ENCODE measurements at places on chromosomes 12 and 14.

DNA sequence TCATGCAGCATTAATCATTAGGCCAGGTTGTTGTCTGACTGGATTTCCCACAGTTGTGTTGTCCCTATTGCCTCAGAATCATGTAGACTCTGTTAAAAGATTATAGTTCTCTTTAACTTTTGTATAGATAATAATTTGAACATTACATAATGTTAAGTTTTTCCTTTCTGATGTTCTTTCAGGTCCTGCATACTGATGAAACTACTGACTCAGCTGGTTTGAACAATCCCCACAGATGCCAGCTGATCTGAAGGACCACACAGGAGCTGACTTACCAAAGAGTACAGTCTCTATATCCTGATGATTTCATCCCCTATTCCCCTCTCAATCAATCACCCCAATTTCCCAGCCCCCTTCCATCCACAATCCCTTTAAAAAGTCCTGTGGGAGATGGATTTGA is 341.2 kb upstream of the MGAT4C start:
- DNase-seq, result no peak

GRCh38 chr12:52949413-52950331 is 754 bp downstream of the KRT18 start:
- DNase-seq, result peak; percentile 7

GRCh38 chr12:19688532-19688931 is 249.2 kb downstream of the AEBP2 start:
- DNase-seq, result no peak

GRCh38 chr14:32667791-32668190 is 270.9 kb upstream of the NPAS3 start:
- no peak for DNase-seq

- peak; percentile 66 for DNase-seq
Observed at GRCh38 chr12:51905471-51906429, 1.6 kb upstream of the ACVRL1 start.

DNA sequence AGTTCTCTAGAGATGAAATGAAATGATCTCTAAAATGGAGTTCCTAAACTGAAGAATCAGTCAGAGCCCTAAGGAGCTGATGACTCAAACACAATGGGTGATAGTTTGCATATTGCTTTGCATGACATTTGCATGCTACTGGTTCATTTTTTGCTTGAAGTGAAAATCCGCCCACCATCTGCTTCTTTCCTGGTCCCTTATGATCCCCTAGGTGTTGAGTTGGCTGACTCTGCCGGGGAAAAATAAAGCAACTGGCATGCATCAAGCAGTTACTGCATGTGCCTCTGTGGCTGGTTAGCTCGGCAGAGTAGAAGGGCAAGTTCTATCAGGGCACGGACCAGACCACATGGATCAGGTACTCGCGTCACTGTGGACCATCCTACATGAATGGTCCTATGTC is 151.1 kb downstream of the PPM1H start:
- no peak for DNase-seq

DNA sequence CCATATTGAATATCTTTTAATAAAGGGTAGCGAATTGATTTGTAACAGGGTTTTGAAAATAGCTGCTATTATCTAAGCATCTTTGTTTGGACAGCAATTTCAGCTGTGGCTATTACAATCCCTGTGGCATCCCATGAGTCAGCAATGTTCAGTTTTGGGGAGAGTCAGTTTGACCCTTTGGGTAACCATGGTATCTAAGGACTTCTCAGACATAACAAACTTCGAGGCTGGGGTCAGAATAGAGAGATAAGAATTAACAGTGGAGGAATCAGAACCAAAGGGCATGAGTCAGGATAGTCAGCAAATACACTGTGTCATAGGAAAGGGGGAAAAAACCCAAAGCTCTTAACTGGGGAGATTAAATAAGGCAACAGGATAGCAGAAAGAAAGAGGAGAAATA is 11.7 kb upstream of the PTHLH start:
- DNase-seq, result no peak

- DNase-seq, result no peak
Observed at GRCh38 chr14:102991376-102991775, 66.0 kb downstream of the CDC42BPB start.

GRCh38 chr12:49902399-49903350 is 1.0 kb downstream of the FAIM2 start:
- peak; percentile 29 for DNase-seq

DNA sequence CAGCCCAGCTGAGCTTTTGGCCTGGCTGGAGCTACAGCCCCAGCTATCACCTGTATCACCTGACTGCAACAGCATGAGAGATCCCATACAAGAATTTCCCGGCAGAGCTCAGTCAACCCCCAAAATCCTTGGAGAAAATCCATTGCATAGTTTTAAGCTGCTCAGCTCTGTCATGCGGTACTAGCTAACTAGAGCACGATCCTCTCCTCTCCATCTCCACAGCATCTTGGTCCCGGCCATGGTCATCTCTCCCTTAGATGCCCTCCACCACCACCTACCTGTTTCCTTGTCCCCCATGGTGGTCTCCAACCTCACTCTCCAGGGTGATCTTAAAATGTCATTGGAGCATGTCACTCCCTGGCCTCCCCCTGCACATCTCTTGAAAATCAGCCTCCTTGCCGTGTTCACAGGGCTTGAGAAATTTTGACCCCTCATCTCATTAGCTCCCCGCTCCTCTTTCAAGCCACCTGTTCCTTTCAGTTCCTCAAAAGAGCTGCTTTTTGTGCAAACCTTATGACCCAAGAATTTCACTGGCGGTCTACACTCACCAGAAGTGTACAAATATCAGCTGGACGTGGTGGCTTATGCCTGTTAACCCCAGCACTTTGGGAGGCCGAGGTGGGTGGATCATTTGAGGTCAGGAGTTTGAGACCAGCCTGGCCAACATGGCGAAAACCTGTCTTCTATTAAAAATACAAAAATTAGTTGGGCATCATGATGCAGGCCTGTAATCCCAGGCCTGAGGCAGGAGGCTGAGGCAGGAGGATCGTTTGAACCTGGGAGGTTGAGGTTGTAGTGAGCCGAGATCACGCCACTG is 8.1 kb upstream of the CLMN start:
- no peak for DNase-seq

DNA sequence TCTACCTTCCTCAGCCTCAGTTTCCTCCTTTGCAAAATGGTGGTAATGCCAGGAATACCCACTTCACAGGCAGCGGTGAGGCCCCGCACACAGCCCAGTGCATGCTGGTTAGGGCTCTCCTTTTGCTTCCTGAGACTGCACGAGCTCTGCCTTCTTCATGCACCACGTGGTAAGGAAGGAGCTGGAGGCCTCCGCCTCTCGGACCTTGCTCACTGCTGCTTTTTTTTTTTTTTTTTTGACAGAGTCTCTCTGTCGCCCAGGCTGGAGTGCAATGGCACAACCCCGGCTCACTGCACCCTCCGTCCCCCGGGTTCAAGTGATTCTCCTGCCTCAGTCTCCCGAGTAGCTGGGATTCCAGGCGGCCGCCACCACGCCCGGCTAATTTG is 18.1 kb downstream of the TAMALIN start:
- DNase-seq, result peak; percentile 86

- DNase-seq, result no peak
Observed at GRCh38 chr12:26658991-26659390, 174.0 kb downstream of the ITPR2 start.

- DNase-seq, result no peak
Observed at GRCh38 chr12:5923043-5923605, 21.9 kb downstream of the ANO2 start.

DNA sequence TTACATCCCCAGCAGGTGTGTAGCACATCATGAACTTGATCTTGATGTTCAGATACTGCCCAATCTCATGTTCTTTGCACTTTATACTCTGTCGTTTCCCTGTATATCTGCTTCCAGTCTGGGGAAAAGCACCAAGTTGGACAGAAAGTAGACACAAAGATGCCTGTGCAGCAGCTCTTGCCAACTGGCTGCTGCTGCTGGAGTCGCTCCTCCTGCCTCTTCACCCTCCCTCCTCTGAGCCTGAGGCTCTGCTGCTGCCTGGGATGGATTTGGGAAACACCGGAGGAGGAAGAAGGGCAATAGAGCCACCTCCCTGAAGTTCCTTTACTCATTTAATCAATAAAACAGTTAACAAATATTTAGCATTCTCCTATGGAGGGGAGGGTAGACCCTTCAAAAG is 32.4 kb downstream of the ADCK1 start:
- no peak for DNase-seq

DNA sequence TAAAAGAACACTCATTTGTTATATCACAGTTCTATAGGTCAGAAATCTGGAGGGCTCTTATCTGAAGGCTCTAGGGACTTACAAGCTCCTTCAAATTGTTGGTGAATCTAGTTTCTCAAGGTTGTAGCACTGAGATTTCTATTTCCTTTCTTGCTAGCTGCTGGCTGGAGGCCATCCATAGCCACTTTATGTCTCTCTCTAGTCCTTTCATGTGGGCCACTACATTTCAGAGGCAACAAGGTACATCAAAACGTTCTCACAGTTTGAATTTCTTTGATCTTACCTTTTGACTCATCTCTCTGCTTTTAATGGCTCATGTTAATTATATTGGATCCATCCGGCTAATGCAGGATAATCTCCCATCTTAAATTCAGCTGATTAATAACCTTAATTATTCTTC is 286.8 kb downstream of the DIO2 start:
- no peak for DNase-seq

- DNase-seq, result peak; percentile 94
Observed at GRCh38 chr12:51390891-51391282, 319 bp downstream of the GALNT6 start.

- no peak for DNase-seq
Observed at GRCh38 chr12:46555406-46555852, 182.9 kb upstream of the SLC38A2 start.

- DNase-seq, result peak; percentile 32
Observed at GRCh38 chr12:52227606-52228166, 5.4 kb upstream of the KRT7 start.

GRCh38 chr12:40300490-40300889 is 75.7 kb downstream of the LRRK2 start:
- no peak for DNase-seq

DNA sequence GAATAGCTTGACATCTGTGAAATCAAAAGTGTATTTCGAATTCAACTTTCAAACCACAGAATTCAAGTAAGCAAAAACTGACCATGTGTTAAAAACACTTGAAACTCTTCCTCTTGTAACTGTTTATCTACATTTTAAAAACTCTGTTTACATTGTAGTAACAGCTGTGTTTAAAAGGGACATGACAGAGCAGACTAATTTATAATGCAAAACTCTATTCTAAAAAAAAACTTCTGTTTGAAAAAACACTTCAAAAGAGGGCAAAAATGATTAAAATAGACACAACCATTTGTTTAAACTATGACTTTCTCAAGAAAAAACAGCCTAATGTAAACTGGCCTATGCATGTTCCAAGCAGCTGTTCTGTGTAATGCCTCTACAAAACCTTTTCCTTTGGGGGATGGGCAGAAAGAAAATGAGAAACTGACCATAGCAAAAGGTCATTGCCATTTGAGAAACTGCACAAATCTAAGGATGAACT is 149.1 kb upstream of the HMGA2 start:
- no peak for DNase-seq

DNA sequence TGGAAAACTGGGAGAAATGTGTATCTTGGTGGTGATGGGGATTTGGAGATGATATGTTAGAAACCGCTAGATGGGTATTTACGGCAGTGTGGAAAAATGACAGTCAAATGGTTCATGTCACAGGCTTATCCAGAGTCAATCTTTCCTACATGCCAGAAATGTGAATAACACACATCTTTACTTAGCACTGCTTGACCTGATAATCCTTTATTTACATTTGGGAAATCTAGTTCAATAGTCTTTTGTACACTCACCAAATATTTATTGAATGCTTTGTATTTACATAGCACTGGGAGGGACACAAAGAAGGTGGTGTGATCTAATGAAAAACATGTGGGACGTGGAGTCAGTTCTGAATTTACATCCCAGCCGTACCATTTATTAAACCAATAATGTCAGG is 208.2 kb downstream of the DIO2 start:
- no peak for DNase-seq

- no peak for DNase-seq
Observed at GRCh38 chr12:100375038-100375735, 18.3 kb downstream of the SLC17A8 start.

DNA sequence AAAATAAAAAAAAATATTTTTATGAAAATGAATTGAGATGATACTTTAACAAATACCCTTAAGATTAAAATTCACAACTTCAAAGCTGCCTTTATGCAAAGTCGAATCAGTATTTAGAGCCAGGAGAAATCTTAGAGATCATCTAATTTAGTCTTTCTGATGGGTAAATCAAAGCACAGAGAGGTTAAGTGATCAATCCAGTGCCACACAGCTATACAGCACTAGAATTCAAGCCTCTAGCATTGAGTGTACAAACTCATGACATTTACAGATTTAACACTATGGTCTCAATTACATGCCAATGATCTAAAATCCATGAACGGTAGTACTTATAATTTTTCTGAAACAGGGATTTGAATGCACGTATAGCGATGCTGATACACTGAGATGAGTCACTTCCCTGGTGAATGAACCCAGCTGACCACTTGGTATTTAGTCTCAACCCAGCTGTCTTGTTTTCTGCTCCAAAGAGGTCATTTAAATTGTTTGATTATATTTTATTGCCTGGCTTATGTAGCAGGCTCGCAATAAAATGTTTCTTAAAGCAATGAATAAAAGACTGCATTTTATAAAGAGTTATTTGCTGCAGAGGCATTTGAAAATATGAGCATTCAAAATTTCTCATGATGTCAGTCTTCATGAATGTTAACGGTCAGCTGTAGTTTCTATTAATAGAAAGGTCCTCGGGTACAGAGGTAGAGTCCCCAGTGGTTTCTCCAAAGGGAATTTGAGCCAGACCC is 152.4 kb upstream of the PRICKLE1 start:
- DNase-seq, result no peak
